NCI-H2081 (cell line): ENCODE measurements at places on chromosomes 1 and 21.

DNA sequence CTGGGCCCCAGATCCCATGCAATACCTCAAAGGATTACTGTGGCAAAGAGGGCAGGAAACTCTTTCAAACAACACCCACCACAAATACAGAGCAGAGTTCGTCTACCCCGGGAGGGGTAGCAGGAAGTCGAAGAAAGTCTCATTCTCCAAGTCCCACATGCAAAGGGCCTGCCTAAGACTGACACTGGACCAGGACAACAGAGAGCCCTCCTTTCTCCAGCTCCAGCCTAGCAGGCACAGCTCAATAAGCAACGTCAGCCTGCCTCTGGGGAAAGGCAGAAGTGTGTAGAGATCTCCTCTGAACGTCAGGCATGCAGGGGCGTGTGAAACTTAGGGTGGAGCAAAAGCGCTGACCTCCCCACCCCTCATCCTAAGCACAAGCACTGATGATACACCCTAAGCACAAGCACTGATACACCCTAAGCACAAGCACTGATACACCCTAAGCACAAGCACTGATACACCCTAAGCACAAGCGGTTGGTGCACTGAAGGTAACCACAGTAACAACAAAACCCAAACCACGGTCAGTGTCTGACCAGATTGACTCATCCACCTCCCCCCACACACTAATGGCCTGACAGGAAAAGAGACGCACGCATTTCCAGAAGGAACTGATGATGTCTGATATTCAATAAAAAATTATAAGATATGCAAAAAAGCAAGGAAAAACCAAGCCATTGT lies 1.3 kb downstream of the KRTAP12-3 start:
- DNase-seq = no peak

DNA sequence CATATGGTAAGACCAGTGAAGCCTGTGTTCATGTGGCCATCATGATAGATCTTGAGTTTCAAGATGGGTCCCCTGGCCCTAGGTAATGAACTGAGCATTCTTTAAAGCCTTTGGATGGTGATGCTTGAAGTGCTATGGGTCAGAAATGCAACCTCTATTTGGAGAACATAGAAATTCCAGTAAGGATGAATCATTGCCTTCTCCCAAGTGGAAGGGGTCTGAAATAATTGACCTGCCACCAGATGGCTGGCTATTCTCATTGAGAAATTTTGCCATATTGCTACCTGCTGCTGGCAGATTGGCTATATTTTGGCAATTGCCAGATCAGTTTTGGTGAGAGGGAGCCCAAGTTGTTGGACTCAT lies 739 bp upstream of the IFI6 start:
- no peak for DNase-seq

DNA sequence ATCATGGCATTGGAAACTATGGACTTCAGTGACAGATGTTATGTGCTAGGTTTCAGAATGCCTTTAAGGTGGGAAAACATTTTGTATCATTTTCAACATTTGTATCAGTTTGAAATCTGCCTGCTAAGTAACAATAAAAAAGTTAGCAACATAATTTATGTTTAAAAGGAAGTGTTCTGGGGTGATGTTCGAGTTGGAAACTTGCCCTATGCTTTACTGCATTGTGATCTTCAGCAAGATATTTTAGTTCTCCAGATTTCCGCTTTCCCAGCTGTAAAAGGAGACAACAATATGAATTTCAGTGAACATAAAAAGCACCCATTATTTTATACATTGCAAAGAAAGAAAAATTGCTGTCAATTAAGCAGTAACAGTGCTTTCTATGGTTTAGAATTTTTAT lies 187.4 kb downstream of the DISC1 start:
- DNase-seq = no peak

- no peak for DNase-seq
Measured at GRCh38 chr1:84436876-84437655, 38.8 kb downstream of the DNASE2B start.

- no peak for DNase-seq
Measured at GRCh38 chr1:82813386-82813785, 1012.7 kb downstream of the ADGRL2 start.

GRCh38 chr1:230215031-230215430 lies 148.0 kb downstream of the GALNT2 start:
- no peak for DNase-seq

DNA sequence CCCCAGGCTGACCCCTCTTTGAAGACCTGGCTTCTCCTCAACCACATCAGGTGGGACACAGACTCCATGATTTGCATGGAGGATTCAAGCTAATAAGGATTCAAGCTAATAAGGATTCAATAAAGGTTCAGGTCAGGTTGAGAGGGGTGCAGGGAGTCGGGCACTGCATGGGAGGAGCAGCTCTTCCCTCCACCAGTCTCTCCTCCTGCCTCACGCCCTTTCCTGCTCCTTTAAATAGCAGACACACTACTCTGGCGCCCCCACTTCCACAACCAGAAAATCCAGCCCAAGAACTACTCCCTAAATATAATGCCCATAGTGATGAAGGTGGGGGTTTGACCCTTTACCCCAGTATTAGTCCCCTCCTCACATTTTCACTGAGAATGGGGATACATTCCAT lies 7.1 kb downstream of the MEX3A start:
- no peak for DNase-seq

- no peak for DNase-seq
Measured at GRCh38 chr1:203621559-203622262, 4.9 kb upstream of the ATP2B4 start.

GRCh38 chr21:35024513-35024912 lies 24.6 kb downstream of the RUNX1 start:
- no peak for DNase-seq

DNA sequence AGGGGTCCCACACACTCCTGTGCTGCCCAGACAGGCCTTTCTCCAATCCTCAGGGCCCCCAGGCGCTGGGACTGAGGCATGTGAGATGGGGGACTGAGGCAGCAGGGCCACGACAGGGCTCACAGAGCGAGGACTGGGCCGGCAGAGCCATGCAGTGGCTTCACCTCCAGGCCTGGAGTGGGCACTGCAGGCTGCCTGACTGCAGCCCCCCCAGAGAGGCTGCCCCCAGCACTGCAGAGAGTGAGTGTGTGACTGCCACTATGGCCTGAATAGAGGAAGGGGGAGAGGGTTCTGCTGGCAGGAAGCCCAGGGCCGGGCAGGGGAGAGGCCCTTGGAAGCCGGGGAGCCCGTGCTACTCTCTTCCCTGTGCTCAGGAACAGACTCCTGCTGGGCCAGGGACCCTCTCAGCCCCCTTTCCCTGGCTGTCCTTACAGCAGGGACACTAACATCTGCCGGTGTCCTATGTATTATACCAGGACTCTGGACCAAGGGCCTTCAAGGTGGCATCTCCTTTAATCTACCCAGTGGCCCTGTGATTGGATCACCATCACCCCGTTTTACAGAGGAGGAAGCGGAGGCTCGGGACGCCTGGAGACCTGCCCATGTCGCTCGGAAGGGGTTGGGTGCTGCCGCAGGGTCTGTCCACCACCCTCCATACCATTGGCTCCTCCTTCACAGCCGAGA lies 20.2 kb upstream of the PLEKHG5 start:
- no peak for DNase-seq

DNA sequence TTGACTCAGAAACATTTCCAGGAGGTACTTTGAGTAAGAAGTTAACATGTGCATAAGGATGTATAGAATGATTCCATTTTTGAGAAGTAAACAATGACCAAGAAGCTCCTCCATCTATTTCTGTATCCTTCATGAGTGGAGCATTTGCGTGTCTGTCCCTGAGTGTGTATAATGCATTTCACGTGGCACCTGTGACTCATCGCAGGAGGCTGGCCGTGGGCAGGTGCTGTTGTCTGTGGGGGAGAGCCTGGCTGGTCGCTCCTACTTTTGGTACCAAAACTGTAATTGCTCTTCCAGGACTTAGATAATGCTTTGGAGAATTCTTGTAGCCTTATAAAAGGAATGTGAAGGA lies 16.5 kb downstream of the SLC37A1 start:
- DNase-seq = no peak

- no peak for DNase-seq
Measured at GRCh38 chr1:162844153-162844552, 16.8 kb downstream of the CCDC190 start.

DNA sequence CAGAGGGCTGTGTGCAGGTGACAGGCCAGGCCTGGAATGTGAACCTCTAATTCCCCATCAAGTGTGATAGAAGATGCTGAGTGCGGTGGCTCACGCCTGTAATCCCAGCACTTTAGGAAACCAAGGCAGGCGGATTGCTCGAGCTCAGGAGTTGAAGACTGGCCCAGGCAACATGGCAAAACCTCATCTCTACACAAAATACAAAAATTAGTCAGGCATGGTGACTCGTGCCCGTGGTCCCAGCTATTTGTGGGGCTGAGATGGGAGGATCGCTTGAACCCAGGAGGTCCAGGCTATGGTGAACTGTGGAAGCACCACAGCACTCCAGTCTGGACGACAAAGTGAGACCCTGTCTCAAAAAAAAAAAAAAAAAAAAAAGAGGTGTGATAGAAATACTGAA lies 40.1 kb upstream of the PUM1 start:
- DNase-seq = no peak

DNA sequence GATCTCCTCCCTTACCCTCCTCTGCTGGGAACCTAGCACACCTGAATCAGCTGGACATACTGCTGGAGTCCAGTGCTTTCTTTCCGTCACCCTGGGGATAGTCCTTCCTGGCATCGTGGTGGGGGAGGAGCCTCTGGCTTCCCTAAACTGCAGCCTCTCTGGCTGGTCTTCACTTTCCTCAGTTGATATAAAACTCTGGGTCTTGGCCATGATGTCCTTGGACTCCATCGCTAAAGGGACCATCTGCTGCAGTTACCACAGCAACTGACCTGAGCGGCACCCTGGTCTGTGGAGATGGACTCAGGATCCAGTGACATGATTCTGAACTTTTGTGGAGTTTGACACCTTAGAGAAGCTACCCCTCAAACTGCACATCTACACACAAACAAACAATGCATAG lies 22.8 kb downstream of the PARS2 start:
- no peak for DNase-seq

DNA sequence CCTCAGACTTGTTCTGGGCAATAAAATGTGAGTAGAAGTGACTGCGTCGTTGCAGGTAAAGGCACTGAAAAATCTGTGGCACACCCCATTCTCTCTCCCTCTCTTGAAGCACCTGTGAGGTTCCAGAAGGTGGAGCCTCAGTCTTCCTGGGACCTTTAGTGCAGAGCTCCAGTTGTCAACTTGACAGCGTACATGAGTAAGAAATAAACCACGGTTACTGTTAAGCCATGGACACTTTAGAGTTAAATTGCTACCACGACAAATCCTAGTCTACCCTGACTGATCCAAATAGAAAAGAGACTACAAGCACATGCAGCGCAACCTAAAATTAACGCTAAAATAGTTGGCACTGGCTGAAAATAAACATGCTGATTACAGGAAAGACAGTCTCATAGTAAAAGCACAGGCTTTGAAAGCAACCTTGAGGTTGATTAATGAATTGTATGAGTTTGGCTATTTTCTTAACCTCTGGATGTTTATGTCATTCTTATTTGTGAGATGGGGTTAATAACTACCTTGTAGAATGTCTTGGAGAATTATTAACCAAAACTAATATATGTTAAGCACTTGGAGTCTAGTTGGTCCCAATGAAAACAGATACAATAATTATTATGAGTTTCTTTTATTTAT lies 93.0 kb upstream of the PLPPR4 start:
- DNase-seq = peak; percentile 21

GRCh38 chr1:27562021-27562420 lies 41.9 kb downstream of the AHDC1 start:
- DNase-seq = no peak

GRCh38 chr1:197083474-197083873 lies 16.4 kb upstream of the F13B start:
- DNase-seq = no peak

DNA sequence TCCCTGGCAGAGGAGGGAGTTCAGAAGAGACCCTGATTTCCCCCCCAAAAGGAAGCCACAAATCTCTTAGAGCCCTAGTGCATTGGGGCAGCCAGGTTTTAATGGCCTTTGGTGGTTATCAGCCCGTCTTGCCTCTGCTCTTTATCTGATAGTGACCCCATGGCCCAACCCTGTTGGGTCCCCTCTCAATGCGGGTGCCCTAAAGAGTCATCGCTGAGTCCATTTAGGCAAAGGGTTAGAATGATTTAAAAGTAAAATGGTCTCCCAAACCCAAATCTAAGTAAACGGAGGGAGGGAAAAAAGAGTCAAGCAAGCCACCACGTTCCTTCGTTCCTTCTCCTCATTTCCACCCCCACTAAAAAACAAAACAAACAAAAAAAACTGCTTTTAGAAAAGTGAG lies 164.0 kb downstream of the RUNX1 start:
- DNase-seq = no peak

GRCh38 chr1:47948126-47948525 lies 49.1 kb downstream of the TRABD2B start:
- no peak for DNase-seq

DNA sequence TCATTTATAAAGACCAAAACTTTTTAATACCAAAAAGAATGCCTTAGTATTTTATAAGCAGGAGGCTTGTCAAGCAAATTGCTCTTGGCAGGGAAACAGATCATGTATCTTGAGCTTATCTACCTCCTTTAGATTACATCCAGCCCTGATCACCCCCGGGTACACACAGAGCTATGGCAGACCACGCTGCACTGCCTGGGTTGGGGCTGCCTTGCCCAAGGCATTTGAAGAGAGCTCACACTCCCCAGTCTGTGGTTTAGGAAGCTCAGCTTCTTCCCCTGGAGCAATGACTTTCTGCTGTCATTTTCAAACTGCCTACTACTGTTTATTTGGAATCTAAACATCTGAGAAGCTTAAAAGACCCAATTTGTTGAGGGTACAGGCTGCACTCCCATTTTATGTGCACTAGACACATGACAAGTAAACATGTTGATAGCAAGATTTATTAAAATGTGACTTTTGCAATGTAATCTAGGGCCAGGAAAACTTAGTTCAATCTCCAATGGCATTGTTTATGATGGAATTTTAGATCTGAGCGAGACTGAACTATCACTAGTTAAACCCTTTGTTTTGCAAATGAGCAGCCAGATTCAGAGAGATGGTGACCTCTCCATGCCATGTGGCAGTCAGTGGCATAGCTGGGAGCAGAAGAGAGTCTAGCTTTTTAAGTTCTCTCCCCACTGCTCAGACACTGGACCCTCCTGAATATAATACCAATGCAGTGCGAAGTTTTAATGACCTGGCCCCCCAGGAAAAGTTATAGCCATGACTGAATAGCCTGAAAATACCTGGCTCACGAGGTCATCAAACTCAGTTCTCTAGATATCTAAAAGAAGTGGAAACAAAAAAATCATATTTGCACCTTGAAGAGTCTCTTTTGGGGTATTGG lies 214.9 kb downstream of the HLX start:
- DNase-seq = no peak

GRCh38 chr1:202571719-202572339 lies 138.4 kb downstream of the SYT2 start:
- peak; percentile 17 for DNase-seq

- no peak for DNase-seq
Measured at GRCh38 chr21:36985751-36986594, 19.5 kb upstream of the HLCS start.

- no peak for DNase-seq
Measured at GRCh38 chr1:218456444-218456843, 111.3 kb downstream of the TGFB2 start.

GRCh38 chr1:56135069-56135863 lies 444.1 kb downstream of the PLPP3 start:
- DNase-seq = no peak
